ENCODE measurements at places on chromosomes 4 and X.

- no peak for DNase-seq
Measured at GRCh38 chrX:134670134-134670924, 12.1 kb upstream of the PLAC1 start.

- DNase-seq: no peak
Measured at GRCh38 chrX:78573630-78574029, 85.5 kb downstream of the RTL3 start.

- DNase-seq: no peak
Measured at GRCh38 chr4:183094393-183095198, 4.5 kb upstream of the WWC2 start.

- no peak for DNase-seq
Measured at GRCh38 chr4:47930971-47931804, 16.8 kb upstream of the NFXL1 start.

GRCh38 chr4:1239141-1239949 is 9.6 kb downstream of the CTBP1 start:
- DNase-seq: no peak

- no peak for DNase-seq
Measured at GRCh38 chrX:110310000-110310790, 7.7 kb downstream of the AMMECR1 start.

DNA sequence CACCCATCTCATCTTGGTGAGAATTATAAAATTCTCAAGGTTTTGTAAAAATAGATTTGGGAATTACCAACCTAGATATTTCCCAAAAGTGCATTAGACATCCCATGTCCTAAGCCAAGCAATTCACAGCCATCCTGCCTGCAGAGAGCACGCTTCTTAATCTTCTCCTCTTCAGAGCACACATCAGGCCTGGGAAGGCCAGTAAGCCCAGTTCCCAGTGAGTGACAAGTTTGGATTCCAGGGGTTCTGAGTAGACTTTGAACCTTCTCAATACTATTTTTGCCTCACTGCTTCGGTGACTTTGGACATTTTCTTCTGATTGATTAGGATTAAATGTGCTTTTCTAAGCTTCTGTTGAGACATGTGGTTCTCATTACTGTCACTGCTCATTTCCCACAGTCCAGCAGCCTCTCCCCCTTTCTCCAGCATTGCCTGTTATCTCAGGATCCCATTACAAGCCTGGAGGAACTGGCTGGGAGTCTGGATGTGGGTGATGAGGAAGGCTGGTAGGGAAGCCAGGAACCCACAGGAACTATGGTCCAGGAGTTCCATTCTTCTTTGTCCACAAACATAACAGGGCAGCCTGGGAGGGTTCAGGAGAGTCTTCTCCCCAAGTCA is 56.4 kb upstream of the TMEM150C start:
- DNase-seq: no peak
